ENCODE measurements at places on chromosomes 6 and 20.

DNA sequence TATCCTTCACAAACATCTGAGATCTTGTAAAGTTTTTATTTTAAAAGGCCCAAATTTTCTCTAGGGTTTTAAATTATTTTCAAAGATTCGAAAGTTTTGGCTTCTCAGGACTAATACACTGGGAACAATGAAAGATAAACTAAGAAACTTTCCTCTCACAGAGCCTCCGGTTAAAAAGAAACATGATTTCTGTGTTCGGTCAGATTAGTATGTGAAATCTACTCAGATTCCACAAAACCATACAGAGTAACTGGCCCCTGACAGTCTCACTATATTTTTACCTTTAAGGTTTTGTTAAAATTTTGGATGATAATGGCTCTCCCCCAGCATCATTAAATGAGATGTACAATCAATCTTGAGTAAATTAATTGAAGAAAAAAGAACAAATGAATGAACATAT is 471.0 kb downstream of the COL12A1 start:
- no peak for DNase-seq

DNA sequence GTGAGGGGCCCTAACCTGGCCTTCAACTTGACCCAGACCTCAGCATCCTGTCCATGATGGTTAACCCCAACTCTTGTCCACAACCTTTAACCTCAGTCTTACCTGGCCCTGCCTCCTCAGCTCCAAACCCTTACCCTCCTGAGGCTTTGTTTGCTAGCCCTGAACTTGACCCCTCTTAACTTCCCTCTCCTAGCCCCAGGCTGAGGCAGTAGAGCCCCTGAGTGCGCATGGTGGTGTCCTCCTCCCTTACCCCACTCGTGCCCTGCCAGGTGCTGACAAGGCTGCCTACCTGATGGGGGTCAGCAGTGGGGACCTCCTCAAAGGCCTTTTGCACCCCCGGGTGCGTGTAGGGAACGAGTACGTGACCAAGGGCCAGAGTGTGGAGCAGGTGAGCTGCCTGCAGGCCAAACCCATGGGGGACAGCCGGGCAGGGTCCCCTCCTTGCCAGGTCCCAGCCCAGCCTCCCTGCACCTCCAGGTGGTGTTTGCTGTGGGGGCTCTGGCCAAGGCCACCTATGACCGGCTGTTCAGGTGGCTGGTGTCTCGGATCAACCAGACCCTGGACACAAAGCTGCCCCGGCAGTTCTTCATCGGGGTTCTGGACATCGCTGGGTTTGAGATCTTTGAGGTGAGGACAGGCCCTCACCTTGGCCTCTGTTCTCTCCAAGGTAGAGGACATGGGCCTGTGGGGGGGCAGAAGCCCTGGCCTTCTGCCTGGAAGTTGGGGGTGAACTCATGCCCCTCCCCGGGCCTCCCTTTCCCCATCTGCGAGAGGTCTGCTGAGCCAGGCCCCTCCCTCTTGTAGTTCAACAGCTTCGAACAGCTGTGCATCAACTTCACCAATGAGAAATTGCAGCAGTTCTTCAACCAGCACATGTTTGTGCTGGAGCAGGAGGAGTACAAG is 31.9 kb downstream of the MYH7B start:
- no peak for DNase-seq

DNA sequence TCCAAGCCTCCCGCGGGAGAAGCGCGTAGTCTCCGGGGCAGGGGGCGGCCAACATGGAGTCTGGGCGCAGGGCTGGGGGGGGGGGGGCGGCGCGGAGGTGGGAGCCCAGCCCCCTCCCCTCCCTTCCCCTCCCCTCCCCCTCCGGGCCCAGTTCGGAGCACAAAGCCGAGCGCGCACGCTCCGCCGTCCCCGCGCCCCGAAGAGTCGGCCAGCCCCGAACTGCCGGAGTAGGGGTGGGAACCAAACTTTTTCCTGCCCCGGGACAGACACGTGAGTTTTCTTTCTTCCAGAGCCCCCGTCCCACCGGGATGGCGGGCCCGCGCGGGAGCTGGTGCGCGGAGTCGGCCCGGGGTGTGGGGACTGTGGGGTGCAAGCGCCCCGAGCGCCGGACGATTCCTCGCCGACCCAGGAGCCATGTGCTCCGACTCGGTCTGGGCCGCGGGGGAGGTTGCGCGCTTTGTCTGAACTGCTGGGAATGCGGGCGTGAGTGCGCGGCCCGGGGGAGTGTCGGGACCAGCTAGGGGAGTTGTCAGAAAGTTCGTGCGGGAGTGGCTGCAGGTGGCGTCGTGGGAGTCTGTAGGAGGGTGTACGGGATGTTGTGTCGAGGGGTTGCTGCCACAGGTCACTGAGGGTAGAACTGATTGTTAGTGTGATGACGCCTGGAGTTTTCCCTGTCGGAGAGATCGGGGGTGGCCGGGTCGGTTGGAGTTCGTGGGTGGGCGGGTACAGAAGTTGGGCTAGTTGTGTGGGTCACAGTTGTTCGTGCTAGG is 1.2 kb downstream of the TGIF2 start:
- no peak for DNase-seq

DNA sequence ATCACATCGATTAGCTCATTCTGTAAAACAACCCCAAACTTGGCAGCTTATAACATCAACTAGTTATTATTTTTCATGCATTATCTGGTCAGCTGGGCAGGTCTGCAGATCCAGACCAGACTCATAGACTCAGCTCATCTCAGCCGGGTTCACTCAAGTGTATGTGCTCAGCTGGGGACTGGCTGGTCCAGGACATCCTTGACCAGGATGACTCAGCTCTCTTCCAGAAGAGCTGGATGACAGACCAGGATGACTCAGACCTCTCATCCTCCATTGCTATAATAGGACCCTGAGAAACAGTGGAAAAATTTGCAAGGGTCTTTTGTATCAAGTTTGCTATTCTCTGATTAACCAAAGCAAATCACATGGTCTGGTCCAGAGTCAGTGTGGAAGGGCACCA is 312.5 kb upstream of the PLCB4 start:
- no peak for DNase-seq

GRCh38 chr6:170202416-170203135 is 88.3 kb downstream of the DLL1 start:
- DNase-seq: no peak

GRCh38 chr6:25508051-25508450 is 144.0 kb upstream of the SCGN start:
- DNase-seq: no peak

GRCh38 chr6:141244366-141244765 is 888.4 kb upstream of the GJE1 start:
- DNase-seq: no peak

- DNase-seq: no peak
Measured at GRCh38 chr20:59006864-59007664, at the start of gene CTSZ. CTSZ (minus strand) TSS chr20:59007254; CDS start chr20:59007128, 126 bp downstream.

- DNase-seq: no peak
Measured at GRCh38 chr20:63606686-63607085, 20.2 kb downstream of the GMEB2 start.

DNA sequence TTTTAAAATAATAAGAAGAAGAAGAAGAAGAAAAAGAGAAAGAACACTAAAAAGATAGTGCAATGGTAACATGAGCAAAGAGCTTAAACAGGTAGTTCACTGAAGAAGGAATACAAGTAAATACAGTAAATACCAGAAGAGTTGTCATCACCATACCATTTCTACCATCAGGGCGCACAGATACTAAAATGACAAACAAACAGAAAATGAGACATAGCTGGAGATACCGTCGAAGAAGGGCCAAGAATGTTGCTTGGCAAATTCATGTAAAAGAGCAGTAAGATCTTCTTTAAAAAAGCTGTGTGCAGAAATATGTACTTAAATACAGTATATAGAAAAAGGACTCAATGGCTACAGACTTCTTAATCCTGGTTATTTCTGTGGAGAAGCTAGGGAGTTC is 20.7 kb upstream of the TFAP2C start:
- no peak for DNase-seq

DNA sequence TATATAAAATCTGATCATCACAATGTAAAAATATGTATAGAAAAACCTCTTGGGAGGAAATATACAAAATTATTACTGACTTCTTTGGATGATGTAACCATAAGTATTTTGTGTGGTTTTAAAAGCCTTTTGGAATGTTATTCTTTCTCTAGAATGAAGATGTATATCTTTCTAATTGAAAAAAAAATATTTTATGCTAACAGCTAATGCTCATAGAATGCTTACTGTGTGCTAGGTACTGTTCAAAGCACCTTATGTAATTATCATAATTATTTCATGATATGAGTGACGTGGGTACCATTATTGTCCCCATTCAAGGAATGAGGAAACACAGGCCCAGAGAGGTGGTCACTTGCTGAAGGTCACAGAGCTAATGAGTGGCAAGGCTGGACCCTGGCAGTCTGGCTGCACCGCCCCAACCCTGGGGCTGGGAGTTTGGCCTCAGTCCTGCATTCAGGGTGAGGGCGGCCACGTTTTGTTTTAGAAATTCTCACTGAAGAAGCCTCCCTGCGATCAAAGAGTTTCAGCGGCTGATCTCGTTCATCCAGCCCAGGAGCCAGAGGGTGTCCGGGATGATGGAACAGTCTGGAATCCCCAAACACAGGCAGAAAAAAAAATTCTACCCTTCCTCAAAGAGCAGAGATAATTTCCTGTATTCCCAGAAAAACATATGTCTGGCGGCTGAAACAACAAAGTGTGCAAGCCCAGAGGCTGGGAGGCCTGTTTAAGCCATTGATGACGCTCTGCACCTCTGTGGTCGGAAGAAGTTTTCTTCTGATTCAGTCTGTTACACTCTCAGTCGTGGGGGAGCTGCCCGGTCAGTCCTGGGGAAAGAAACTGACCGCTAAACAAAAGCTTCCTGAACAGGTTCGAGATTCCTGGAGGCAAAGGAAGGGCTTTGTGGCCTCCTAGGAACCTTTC is 37.3 kb downstream of the TFEB start:
- no peak for DNase-seq

- DNase-seq: no peak
Measured at GRCh38 chr6:114020196-114020595, 49.2 kb upstream of the HDAC2 start.

DNA sequence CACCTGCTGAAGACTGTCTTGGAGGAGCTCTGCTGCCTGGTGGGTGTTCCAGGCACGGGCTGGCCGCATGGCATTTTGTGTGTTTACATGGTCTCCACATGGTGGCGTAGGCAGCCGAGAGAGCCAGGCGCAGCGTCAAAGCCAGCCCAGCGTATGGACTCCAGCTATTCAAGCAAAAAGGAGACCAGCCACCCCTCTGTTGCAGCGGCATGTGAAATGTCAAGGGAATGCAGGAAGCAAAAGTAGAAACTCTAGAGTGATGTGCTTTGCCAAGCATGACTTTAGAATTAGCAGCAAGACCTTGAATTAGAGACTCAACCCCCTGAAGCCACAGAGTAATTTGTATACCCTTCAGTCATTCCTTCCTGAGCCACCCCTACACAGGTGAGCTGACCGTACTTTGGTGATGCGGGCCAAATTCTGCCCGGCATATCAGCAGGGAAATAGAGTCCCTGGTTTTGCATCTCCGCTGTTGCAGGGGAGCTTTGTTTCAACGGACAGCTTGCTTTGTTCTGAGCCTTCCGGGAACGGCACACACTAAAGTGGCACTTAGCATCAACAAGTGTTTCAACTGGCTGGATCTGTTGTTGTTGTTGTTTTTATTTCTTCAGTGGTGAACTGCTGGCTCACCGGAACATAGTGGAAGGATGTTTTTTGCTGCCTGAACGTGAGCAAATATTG is 48.5 kb downstream of the FNDC1 start:
- no peak for DNase-seq

GRCh38 chr6:70413992-70414494 is 735 bp downstream of the FAM135A start:
- no peak for DNase-seq

GRCh38 chr6:44192428-44193041 is 24.2 kb upstream of the MYMX start:
- DNase-seq: no peak

GRCh38 chr6:153873541-153873940 is 165.5 kb upstream of the OPRM1 start:
- DNase-seq: no peak

- no peak for DNase-seq
Measured at GRCh38 chr6:155115893-155116570, 120.9 kb downstream of the TIAM2 start.

DNA sequence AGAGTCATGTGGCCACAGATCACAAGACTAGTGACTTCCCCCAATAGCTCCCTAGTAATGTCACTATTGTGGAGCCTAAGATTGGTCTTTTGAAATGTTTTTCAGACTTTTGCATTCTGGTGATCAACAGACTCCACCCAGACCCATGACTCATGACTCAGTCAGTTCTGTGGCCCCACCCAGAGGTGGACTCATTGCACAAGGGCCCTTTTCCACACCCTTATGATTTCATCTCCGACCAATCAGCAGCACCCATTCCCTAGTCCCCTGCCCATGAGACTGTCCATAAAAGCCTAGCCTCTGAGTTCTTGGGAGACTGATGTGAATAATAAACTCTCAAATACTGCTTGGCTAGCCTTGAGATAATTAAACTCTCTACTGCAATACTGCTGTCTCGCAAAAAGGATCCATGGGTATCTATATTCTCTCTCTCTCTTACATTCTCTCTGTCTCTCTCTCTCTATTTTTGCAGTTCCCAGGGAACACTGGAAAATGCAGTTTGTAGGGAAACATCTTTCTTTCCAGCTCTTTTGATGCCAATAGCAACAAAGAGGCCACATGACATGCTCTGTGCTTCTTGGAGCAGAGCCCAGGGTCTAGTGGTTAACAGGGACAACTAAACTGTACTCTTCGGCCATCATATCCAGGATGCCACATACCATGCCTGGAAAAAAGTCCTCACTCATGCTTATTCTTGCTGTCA is 71.3 kb upstream of the IYD start:
- no peak for DNase-seq

DNA sequence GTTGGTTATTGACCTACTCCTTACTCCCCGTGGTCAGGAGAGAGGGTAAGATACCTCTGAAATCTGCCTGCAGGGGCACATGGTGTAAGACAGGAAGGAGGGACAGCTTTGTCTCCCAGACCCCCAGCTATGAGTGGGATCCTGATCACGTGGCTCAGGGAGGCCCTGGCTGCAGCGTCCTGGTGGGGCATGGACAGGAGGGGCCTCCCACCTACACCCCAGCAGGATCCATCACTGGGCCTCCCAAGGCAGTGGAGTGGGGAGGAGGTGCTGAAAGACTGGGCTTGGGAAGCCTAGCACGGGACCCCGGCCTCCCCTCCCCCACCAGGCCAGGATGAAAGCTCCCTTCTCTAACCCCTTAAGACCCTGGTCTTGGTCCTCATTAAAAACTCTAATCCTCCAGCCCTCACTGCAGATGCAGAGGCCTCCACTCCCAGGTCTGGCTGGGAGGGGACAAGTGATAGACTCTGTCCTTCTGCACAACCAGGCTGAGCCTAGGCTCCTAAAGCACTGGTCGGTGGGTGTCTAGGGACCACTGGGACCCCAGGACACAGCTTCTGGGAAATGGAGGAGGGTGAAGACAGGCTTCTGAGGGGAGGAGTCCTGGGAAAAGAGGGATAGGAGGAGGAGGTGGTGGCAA is 29.6 kb upstream of the VEGFA start:
- no peak for DNase-seq

GRCh38 chr6:125868252-125868651 is 77.5 kb downstream of the NCOA7 start:
- no peak for DNase-seq

GRCh38 chr6:108497883-108498282 is 62.8 kb upstream of the FOXO3 start:
- no peak for DNase-seq

Data from NCI-H2081 treated with DMSO at 0.1 percent for 48 hours (cell line).